ENCODE measurements at places on chromosomes 2 and 18.

DNA sequence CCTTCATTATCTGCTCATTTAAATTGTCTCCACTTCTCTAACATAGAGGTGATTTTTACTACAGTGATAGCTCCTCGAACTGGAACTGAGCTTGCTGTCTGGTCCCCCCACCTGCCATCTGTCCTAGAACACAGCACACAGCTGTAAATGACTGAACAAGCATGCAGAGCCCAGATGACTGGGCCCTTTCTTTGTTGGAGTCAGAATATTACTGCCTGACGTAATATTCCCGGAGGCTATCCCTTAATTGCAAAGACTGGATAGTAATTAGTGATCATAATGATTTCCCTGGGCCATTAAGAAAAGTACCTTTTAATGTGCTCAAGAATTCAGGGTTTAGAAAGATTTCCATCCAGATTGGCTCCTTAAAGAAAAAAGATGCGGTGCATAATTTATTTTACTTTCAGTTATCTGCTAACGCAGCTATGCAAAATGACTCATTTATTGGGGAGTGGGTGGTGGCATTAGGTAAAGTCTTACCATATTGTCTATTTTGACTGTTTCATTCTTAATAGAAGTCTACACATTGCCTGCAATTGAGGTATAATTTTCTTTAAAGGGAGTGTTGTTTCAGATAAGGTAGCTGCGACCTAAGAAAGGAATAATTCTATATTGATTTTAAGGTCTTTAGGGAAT is 84.4 kb downstream of the MAP4K4 start:
- DNase-seq = peak; percentile 81

GRCh38 chr18:79926306-79926705 is 25.1 kb downstream of the SLC66A2 start:
- no peak for DNase-seq

DNA sequence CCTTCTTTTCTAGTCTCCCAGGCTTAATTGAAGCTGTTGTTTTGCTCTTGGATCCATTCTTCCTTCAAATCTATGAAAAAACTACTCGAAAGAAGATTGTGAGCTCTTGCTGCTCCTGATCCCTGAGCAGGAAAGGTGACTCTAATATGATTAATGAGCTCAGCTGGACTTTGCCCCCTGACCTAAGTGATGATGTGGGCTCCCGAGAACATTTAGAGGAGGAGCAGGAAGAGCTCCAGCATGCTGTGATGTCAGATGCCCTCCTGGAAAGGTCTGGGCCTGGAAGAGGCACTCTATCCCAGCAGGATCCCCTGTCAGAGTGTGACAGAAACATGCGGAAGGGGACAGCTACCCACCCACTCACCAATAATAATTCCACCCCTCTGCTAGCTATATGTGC is 117.9 kb upstream of the PELI1 start:
- DNase-seq = no peak

DNA sequence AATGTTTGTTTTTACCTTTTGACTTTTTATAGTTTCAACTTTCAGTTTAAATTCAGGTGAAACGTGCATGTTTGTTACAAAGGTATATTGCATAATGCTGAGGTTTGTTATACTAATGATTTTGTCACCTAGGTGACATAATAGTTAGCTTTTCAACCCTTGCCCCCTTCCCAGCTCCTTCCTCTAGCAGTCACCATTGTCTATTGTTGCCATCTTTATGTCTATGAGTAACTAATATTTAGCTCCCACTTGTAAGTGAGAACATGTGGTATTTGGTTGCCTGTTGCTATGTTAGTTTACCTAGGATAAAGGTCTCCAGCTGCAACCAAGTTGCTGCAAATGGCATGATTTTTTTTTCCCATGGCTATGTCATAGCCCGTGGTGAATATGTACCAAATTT is 322.3 kb upstream of the SETBP1 start:
- no peak for DNase-seq

DNA sequence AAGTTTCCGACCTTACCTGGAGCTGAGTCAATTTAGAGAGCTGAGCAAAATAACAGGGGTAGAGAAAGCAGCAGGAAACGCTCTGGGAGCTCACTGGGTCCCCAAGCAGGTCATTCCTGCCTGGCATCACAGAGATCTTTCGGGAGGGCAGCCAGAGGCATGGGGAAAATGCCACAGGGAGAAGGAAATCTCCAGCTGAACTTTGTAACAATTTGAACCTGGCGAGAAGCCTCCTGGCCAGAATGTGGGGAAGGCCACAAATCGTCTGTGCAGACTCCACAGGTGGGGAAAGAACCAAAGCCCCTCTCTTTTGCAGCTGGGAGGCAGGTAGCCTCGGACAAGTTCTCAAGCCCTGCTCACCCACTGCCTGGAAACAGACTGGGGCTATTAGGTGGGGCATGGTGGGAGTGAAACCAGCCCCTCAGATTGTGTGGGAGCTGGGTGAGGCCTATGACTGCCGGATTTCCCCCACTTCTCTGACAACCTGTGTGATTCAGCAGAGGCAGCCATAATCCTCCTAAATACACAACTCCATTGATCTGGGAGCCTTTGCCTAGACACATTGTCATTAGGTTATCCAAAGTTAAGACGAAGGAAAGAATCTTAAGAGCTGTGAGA is 53.9 kb downstream of the INO80D start:
- no peak for DNase-seq

GRCh38 chr2:180006231-180006630 is 866 bp downstream of the CWC22 start:
- DNase-seq = no peak

All from NCI-H1694 treated with DMSO at 0.1 percent for 48 hours (cell line).